ENCODE measurements at places on chromosomes 6 and 20.
A peak's percentile ranks its signal among the peaks of the same experiment; 100 is the strongest.

- peaks cover 4% of the 10 kb centered on the region for H3K36me3 ChIP-seq
- DNase-seq, result no peak
- H3K27me3 ChIP-seq, result no peaks in the 10 kb centered on the region
- no peak overlapping the region for H3K27ac ChIP-seq
Measured at GRCh38 chr6:119255492-119255891, 94.1 kb downstream of the MAN1A1 start.

DNA sequence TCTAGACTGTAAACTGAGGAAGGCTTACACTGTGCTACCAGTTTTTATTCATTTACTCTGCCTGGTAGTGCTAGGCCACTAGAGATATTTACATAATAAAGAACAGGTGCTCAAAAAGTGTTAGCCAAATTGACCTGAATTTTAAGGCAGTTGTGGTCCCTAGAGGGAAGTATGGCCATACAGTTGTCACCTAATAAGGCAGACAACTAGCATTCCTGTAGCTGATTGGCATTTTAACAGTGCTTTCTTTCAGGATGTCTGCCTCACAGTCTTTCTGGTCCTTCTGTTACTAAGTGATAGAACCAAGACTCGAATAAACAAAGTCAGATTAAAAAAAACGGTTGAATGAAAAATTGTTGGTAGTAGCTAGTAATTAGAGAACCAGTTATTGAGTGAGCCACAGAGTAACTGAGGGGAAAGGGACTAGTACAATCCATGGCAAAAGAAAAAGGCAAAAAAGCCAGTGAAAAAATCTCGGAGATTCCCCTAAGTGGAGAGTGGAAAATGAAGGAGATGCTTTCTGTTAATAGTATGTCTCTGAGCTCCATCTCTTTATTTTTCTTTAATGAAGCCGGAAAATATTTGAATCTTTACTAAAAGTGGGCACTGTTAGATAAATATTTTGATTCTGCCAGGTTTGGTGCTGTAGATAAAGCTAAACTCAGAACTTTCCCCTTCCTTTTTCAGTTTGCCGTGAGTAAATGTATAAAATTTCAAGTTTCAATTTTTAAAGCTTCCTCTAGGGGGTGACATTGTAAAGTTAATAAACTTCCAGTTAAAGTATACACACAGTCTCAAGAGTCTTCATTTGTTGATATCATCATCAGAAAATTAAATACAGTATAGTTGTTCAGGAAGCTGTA lies 9.1 kb downstream of the VTA1 start:
- peaks cover 24% of the 10 kb centered on the region for H3K4me1 ChIP-seq
- H3K27me3 ChIP-seq, result no peaks in the 10 kb centered on the region
- H3K27ac ChIP-seq, result peak overlapping the region; percentile 58
- DNase-seq, result no peak
- H3K36me3 ChIP-seq, result peaks cover 12% of the 10 kb centered on the region

DNA sequence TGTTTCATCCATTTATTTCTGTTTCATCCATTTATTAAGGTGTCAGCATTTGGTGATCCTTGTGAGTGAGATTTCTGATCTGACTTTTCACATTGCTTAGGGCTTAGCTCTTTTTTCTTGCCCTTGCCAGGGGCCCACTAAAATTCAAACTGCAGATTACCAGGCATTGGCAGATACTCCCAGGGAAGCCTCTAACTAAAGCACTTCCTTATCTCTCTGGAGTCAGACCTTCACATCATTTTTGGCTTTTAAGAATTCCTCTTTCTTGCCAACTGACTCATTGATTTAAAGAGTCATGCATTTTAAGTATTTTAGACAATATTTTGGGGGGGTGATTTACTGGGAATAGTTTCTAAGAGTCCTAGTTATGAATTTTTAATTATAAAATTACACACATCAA lies 2.6 kb upstream of the WFDC8 start:
- H3K27ac ChIP-seq, result no peak overlapping the region
- peaks cover 10% of the 10 kb centered on the region for H3K27me3 ChIP-seq
- DNase-seq, result no peak
- no peak overlapping the region for H3K4me3 ChIP-seq

- DNase-seq, result no peak
- H3K27ac ChIP-seq, result no peak overlapping the region
- H3K4me1 ChIP-seq, result no peaks in the 10 kb centered on the region
- no peaks in the 10 kb centered on the region for H3K27me3 ChIP-seq
- peaks cover 59% of the 10 kb centered on the region for H3K36me3 ChIP-seq
- H3K4me3 ChIP-seq, result no peak overlapping the region
Measured at GRCh38 chr6:88670369-88670768, 293.0 kb downstream of the RNGTT start.

- H3K27ac ChIP-seq, result no peak overlapping the region
- H3K27me3 ChIP-seq, result peaks cover 3% of the 10 kb centered on the region
Measured at GRCh38 chr6:117559299-117559698, 43.0 kb downstream of the GOPC start.

DNA sequence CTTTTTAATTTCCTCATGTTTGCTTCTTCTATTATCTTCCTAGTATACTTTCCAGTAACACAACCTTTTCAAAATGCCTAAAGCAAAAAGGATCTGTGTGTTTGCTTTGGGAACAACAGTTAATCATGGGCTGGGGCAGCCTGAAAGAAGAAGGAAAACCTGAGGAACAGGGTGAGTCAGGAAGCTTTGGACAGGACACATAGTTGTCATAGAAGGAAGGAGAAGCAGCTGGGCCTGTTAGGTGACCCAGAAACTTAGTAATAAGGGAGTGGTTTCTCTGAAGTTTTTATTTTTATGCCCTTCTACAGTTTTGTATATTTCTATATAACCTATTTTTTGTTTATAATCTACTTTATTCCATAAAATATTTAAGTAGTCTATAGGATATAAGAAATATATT lies 61.4 kb downstream of the CD24 start:
- peaks cover 6% of the 10 kb centered on the region for H3K4me1 ChIP-seq
- H3K27me3 ChIP-seq, result no peaks in the 10 kb centered on the region
- DNase-seq, result no peak

GRCh38 chr20:2825761-2826160 lies 9.6 kb downstream of the TMEM239 start:
- peaks cover 12% of the 10 kb centered on the region for H3K27me3 ChIP-seq
- DNase-seq, result no peak
- no peak overlapping the region for H3K27ac ChIP-seq
- H3K36me3 ChIP-seq, result no peaks in the 10 kb centered on the region

DNA sequence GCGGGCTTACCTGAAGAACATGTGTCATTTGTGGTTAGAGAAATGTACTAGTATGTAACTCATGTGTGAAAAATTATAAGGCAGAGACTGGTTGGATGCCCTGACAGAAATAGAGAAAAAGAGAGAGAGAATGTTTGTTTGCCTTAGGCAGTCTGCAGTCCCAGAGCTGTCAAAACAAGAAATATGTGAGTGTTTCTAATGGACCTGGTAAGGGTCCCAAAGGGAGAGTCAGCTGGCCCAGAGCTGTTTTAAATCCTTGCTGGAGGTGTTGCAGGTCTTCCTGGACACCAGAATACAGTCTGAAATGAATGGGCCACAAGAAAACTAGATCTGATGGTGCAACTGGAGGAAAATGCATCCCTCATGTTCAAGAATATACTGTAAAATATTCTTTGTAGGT lies 158.3 kb upstream of the OGFRL1 start:
- H3K4me3 ChIP-seq, result no peak overlapping the region
- H3K27me3 ChIP-seq, result peaks cover 7% of the 10 kb centered on the region
- no peak overlapping the region for H3K27ac ChIP-seq
- no peaks in the 10 kb centered on the region for H3K36me3 ChIP-seq
- no peak for DNase-seq
- H3K4me1 ChIP-seq, result no peaks in the 10 kb centered on the region

DNA sequence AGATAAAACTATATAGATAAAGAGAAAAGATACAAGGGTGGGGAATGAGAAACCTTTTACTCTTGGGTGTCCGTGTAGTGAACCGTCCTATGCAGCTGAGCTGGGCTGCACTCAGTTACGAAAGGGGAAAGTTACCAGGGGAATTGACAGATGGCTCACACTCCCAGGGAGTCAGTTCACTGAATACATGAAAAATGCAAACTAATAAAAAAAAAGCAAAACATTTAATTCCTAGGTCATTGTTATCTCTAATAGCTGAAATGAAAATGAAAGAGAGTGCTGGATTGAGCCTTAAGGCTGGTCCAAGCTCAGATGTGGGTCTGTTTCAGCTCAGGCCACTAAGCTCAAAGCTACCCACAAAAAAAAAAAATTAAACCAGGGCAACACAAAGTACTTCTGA lies 138.0 kb downstream of the THBS2 start:
- no peak overlapping the region for H3K4me3 ChIP-seq
- H3K27me3 ChIP-seq, result no peaks in the 10 kb centered on the region
- H3K4me1 ChIP-seq, result no peaks in the 10 kb centered on the region
- H3K36me3 ChIP-seq, result no peaks in the 10 kb centered on the region
- H3K27ac ChIP-seq, result no peak overlapping the region
- no peak for DNase-seq

- no peak overlapping the region for H3K4me3 ChIP-seq
- H3K27me3 ChIP-seq, result peaks cover 5% of the 10 kb centered on the region
- no peaks in the 10 kb centered on the region for H3K36me3 ChIP-seq
- no peak overlapping the region for H3K27ac ChIP-seq
Measured at GRCh38 chr6:122677406-122677805, 67.2 kb downstream of the PKIB start.

GRCh38 chr6:32192608-32193039 lies at the start of gene GPSM3:
Gene GPSM3, minus strand, starts transcription at chr6:32192643. Its CDS starts 130 bp downstream, at chr6:32192513.
- peaks cover 44% of the 10 kb centered on the region for H3K4me1 ChIP-seq
- H3K36me3 ChIP-seq, result peaks cover 25% of the 10 kb centered on the region
- DNase-seq, result peak; percentile 54
- H3K4me3 ChIP-seq, result peak within 1 kb of the TSS; percentile 100

DNA sequence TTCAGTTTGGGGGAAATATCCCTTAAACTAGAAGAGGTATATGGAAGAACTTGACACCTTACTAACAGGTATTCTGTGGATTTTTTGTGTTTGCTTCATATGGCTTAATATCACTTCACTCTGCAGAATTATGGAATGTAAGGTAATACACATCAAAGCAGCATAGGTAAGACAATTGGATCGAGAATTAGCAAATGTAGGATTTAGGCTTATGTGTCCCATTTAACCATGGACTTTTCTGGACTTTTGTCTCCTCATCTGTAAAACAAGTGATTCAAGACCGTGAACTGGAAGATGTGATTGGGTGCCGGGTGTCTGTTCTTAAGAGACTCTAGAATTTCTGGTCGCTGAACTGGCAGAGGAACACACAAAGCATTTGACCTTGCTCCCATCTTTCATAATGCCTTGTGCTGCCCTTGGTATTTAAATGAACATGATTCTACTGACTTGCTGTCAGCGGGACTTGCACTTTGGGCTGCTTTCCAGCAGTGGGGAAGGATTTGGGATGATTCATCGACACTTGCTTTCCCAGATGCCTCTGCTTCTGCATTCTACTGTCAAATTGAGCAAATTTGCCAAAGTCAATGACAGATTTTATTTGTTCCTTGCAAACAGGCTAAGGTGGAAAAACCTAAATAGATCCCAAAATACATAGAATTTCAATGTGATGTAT lies 199.8 kb downstream of the PLCB1 start:
- H3K27ac ChIP-seq, result no peak overlapping the region
- no peaks in the 10 kb centered on the region for H3K36me3 ChIP-seq
- no peaks in the 10 kb centered on the region for H3K27me3 ChIP-seq
- DNase-seq, result no peak
- no peaks in the 10 kb centered on the region for H3K4me1 ChIP-seq

- H3K27me3 ChIP-seq, result peaks cover 7% of the 10 kb centered on the region
- H3K4me1 ChIP-seq, result peaks cover 8% of the 10 kb centered on the region
- H3K36me3 ChIP-seq, result no peaks in the 10 kb centered on the region
- no peak for DNase-seq
- H3K4me3 ChIP-seq, result peak within 1 kb of the TSS; percentile 74
- H3K27ac ChIP-seq, result no peak within 1 kb of the TSS
Measured at GRCh38 chr6:116876635-116877611, at the start of gene RFX6. Gene RFX6, plus strand, starts transcription at chr6:116877242. Its CDS starts 34 bp downstream, at chr6:116877276.

DNA sequence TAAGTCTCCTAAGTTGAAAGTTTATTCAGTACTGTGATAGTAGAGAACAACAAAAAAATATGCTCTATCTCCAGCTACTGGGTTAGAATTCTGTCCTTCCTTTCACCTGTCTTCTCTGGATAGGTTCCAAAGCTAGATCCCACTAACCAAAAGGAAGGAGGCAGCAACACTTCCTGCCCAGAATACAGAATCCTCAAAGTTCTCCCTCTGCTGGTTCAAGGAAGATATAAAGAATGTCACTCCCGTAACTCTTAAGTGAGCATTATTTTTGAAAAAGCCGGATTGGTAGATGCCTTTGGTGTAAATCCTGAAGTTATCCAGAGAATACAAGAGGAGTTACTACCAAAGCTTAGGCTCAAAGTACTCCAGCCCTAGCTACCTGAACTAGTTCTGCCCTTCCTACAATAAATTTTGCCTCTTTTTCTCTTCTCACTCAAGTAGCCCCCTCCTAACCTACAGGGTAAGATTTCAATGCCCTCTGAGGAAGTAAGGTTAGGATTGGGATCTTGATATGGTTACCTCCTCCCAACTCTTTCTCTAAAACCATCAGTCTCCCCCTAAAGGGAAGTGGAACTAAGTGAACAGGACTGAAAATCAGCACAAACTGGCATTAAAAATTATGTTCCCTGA lies 26.0 kb upstream of the CRIP3 start:
- H3K36me3 ChIP-seq, result peaks cover 11% of the 10 kb centered on the region
- no peaks in the 10 kb centered on the region for H3K27me3 ChIP-seq
- peaks cover 26% of the 10 kb centered on the region for H3K4me1 ChIP-seq

DNA sequence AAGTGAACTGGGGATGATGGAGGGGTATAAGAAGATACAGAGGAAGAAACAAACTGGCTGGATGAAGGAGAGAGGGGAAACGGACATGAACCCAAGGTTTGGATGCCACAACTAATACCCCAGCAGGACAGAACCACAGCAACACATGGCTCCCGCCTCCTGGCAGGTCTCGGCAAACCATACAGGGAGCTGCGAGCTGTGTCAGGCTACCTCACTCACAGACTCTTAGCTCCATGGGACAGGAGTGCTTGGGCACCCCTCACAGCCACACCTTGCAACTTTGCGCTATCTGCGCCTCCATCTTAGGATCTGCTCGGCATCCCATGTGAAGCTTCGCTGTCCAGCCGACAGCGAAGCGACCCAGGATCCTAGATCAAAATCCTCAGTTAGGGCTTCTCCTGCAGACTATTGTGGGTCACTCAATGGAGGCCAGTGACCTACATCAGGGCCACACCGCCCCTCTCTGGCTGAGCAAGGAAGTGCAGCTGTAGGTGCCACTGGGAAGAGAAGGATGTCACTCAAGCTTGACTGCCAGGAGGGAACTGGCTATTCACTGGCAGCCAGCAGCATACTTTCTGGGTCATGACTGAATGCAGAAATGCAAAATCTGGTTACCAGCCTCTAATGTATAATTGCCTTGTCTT lies 174.4 kb upstream of the RIN2 start:
- peaks cover 11% of the 10 kb centered on the region for H3K27me3 ChIP-seq
- no peak overlapping the region for H3K4me3 ChIP-seq
- no peak for DNase-seq
- no peaks in the 10 kb centered on the region for H3K4me1 ChIP-seq
- H3K36me3 ChIP-seq, result no peaks in the 10 kb centered on the region

GRCh38 chr6:157635388-157636244 lies 187.4 kb upstream of the SNX9 start:
- H3K4me1 ChIP-seq, result no peaks in the 10 kb centered on the region
- H3K27ac ChIP-seq, result no peak overlapping the region
- no peak for DNase-seq
- no peaks in the 10 kb centered on the region for H3K27me3 ChIP-seq
- no peak overlapping the region for H3K4me3 ChIP-seq
- H3K36me3 ChIP-seq, result peaks cover 20% of the 10 kb centered on the region

GRCh38 chr20:24303393-24304170 lies 165.8 kb upstream of the SYNDIG1 start:
- H3K27ac ChIP-seq, result no peak overlapping the region
- DNase-seq, result no peak
- peaks cover 2% of the 10 kb centered on the region for H3K27me3 ChIP-seq
- H3K36me3 ChIP-seq, result no peaks in the 10 kb centered on the region
- no peaks in the 10 kb centered on the region for H3K4me1 ChIP-seq
- H3K4me3 ChIP-seq, result no peak overlapping the region

- no peak overlapping the region for H3K4me3 ChIP-seq
- H3K27me3 ChIP-seq, result peaks cover 4% of the 10 kb centered on the region
- no peak for DNase-seq
- no peaks in the 10 kb centered on the region for H3K36me3 ChIP-seq
Measured at GRCh38 chr6:87807475-87807874, 105.4 kb upstream of the AKIRIN2 start.

Data from memory B cell (primary cell).